ENCODE measurements at places on chromosomes 2 and 18.

DNA sequence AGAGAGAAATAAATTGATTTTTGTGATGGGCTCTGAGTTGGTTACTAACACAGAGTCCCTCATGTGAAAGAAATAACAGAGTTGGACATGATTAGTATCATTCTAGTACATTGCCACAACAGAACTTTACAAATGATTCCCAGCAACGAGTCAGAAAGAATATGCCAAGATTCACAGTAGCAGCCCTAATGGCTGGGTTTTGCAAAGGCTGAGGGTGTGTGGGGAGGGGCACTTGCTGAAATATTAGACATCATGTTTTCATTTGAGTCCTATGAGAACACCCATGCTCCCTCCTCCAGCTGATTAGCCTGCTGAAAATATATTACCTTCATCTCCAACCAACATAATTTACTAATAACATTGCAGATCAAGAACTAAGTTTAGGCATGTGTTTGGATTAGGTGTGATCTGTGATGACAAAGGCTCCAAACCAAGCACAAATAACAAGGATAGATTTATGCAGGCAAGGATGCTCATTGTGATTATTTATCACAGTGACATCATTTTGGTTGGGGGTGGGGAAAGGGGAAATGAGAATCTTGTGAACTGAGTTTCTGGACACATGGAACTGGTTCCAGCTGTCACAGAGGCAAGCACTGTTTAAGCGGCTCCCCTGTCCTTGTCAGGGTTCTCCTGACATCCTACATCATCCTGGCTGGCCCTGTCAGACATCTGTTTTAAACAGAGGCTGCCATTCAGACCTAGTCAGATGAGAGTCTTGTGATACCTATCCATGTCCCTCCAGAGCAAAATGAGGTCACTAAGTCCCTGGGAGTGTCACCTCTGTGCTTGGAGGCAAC lies 205.8 kb upstream of the NCKAP5 start:
- DNase-seq = no peak

DNA sequence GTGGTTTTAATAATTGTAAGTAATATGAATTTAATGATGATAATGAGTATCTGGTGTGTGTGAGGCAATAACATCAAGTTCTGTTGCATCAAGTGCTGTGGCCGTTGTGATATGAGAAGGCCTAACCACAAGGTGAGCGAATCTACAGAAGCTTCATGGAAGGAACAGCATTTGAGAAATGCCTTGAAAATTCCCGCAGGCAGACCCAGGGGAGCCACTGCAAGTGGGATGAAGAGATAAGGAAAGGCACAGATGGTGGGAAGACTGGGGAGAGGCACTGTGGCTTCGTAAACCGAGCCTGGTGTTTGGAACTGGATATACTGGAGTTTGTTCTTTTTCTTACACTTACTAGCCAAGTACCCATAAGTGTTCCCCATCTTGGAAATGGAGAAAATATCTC lies 357.5 kb downstream of the PTPRM start:
- no peak for DNase-seq

DNA sequence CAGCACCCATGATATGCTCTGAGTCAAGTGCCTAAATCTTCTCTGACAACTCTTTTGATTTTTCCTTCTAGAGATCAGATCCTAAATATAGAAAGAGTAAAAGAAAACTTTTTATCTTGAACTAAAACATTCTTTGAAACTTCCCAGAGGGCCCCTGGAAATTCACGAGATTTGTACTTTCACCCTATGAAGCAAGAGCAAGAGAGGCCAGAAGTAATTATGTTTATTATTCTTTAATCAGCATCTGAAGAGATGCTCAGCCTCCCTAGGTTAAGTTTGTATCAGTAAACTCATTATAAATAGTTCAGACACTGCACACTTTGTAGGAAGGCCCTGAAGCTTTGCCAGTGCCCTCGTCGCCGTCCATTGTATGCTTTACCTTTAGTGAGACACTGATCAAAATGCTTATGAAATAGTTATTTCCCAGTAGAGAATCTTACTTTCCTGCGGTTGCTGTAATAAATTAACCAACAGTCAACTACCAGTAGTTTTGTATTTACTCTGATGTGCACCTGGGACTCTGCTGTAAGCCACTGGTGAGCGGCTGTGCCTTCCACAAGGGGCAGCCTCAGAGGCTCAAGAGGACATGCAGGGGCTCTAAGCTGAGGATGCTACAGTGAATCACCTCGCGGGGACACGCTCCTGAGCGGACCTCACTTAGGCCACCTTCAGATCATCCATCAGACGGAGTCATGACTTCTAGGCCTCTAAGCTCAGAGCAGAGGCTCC lies 71.9 kb downstream of the BIN1 start:
- DNase-seq = no peak

DNA sequence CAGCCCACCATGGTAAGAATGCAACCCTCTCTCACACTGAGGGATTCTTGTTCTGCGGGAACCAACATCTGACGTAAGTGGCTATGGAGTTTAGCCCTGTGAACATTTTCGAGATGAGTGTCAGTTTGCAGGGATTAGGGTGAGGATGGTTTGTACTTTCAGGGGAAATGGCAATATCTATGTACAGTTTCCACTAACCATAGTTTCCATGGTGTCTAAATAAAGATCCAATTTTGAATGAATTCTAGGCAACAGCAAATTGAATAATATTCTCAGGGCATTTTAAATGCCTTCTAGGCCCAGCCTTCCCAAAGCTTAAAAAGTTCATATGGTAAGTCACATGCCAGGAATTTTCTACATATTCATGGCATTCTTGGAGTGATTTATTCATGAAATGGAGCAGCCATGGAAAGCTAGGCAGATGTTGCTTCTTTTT lies 105.4 kb upstream of the MMADHC start:
- no peak for DNase-seq

DNA sequence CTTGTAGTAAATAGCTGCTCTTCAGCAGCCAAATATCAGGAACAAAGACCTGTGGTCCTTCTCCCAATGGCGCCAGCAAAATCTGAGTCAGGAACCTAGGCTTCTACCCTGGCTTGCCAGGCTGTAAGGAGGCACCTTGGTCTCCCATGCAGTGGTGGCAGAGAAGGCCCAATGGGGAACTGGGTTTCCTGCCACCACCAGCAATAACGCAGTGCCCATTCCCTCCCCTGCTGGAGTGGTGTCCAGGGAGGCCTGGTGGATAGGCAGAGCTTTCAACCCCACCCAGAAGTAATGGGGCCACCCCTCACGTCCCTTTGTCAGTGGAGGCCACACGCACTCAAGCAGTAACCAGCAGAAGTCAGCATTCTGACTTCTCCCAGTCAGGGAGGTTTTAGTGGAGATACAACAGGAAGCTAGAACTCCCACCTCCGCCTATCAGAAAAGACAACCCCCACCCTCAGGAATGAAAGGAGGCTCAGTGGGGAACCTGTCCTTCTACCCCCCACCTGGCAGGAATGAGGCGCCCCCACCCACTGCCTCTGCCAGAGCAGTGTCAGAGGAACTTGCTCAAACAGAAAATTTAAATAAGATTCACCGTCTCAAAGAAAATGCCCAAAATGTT lies 132.4 kb downstream of the COPS8 start:
- no peak for DNase-seq

- no peak for DNase-seq
These were observed 60.7 kb downstream of the ADI1 start for GRCh38 chr2:3458396-3459184.

- no peak for DNase-seq
These were observed 2.8 kb downstream of the PCBP1 start for GRCh38 chr2:70089983-70090525.

- no peak for DNase-seq
These were observed 396.4 kb downstream of the LNPK start for GRCh38 chr2:175605640-175606009.

DNA sequence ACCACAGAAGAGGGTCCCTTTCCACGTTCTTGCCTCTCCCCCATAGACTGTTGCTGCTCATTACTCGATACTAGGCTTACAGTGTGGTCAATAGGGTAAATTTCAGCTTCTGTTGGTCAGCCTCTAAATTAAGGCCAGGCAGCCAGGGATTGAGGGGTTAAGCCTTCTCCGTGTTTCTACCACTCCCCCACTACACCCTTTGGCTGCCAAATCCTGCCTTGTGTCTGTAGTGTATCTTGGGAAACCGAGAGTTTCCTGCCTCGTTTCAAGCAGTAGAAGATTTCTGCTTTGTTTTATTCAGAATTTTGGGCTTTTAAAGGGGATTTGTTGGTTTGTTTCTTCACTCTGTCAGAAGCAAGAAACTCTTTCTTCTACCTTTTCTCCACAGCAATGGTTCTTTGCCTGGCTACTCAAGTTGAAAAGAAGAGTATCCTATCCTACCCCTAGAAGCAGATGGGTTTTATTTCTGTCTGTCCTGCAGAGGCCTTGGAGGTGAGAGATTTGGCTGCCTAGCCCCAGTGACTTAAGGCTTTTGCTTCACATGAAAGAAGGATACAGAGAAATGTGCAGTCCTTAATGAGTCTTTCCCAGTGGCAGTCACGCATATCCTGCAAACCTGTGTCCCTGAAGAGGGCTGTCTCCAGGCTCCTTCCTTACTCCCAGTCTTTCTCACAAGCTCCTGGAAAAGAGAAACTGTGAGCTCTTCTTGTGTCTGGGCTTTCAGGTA lies 261.5 kb upstream of the TANK start:
- DNase-seq = no peak

DNA sequence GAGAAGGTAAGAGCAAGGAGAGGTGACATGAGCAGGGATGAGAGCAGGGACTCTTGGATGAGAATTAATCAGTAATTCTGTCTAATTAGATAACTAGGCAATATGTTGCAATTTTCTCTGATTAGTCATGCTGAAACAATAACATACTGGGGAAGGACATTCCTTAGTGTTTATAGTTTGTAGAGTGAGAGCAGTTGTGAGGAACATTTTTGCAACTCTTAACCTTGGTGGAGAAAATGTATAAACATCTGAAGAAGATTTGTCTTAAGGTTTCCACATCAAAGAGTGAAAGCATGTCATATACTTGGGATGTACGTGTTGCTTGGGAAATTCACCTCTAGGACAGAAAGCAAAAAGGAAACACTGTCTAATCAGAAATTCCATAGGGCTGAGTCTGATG lies 955.4 kb upstream of the FANCL start:
- DNase-seq = no peak

DNA sequence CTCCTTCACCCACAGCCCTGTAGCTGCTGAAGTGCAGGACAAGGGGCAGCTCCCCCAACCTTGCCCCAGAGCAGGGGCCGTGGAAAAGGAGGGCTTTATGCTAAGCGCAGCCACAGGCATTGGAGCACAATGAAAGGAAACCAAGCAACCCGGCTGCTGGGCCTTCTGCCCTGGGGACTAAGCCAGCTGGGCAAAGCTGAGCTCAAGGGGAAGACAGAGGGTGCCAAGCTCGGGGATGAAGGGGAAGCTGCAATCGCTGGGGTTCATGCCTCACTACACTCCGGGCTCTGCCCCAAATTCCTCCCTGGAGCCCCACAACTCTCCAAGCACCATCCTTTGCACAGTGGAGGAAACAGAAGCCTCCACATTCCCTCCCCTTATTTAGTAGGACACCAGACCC lies 12.4 kb downstream of the SFXN5 start:
- no peak for DNase-seq

- DNase-seq = no peak
These were observed 125.9 kb downstream of the MAIP1 start for GRCh38 chr2:200081236-200081635.

DNA sequence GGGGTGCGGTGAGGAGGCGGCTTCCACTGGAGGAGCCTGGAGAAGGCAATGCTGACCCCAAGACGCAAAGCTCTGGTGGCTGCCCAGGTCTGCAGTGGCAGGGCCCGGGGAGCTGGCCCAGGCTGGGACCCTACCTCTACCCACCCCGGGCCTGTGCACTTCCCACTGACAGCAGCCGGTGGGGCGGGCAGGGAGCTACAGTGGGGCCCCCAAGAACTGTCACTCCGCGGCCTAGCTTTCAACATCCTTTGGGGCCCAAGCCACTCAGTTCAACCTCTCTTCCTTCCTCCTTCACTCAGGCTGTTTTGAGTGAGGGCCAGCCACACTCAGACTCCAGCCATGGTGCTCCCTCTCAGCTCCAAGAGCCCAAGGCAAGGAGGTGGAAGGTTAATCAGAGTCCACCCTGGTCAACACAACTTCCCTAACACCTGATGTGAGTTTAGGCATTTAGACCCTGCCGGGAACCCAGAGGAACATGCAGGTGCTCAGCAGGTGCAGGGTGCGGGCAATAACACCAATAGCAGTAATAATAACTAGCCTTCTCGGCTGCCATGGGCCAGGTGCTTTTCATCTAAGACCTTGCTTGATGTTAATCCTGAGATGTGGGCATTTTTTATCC lies 93.6 kb downstream of the ZFP36L2 start:
- DNase-seq = no peak

- no peak for DNase-seq
These were observed 220.0 kb upstream of the CYP26B1 start for GRCh38 chr2:72367530-72368225.

GRCh38 chr2:20450201-20450999 lies 3.5 kb downstream of the RHOB start:
- no peak for DNase-seq

- DNase-seq = no peak
These were observed 21.7 kb downstream of the ZDBF2 start for GRCh38 chr2:206296128-206296527.
